Activated T-helper 1 cell treated with anti-CD3 and anti-CD28 coated beads, Interleukin-2, amount 50 U/mL, for 16 hours (primary cell): ENCODE measurements at places on chromosomes 2 and 18.

DNA sequence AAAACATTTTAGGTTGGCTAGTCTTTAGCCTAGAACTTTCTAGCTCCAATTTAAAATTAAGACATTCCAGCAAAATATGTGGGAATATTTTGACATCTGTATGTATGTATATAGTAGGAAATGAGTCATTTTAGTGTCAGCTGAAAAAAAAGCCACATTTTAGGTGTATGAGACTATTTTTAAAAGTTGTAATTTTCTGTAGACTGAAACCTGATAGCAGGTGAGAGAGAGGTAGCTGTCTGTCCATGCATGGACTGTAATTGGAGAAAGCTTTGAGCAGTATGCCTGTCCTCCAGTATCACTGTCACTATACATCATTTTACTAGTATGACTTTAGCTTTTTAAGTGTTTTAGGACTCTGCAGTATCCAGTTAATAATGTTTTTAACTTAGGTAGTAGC, 26.1 kb upstream of the PPP1R1C start:
- no peak for DNase-seq

- no peak for DNase-seq
Observed at GRCh38 chr2:95530734-95531133, 46.2 kb upstream of the TRIM43B start.

GRCh38 chr2:45823723-45824206, 172.3 kb downstream of the PRKCE start:
- DNase-seq: no peak

DNA sequence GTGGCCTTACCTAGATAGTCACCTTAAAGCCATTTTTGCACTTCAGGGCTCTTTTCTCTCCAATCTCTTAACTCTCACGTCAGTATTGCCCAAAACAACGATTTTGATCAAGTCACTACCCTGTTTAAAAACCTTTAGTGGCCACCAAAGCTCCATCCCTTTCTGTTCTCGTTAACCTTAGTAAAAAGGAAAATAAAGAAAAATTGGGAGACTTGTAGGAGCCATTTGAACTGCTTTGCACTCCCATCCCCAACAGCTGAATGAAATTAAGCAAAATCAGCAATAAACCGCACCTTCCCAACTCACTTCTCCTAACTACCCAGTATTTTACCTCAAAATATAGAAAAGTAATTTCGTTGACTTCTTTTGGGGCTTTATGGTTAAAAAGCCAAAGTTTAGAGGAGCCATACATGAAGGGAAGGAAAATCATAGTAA, 686 bp upstream of the ARL5A start:
- DNase-seq: no peak

DNA sequence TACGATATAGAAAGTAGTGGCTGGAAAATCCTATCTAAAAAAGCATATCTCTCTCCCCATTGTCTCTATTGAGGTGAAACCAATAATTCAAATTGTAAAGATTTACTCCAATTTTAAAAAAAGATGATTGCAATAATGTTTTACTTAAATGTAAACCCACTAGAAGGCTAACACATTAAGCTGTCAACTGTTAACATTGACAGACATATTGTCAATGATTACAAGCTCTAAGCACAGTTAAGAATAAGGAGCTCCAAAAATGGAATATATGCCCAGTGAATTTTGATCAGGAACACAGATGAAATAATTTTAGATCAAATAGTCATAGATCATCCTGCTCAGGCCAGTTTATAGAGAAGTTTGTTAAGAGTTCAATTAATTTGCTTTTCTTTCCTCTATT, 123.6 kb upstream of the NETO1 start:
- no peak for DNase-seq

- DNase-seq: no peak
Observed at GRCh38 chr2:147294825-147295392, 549.9 kb upstream of the ACVR2A start.

DNA sequence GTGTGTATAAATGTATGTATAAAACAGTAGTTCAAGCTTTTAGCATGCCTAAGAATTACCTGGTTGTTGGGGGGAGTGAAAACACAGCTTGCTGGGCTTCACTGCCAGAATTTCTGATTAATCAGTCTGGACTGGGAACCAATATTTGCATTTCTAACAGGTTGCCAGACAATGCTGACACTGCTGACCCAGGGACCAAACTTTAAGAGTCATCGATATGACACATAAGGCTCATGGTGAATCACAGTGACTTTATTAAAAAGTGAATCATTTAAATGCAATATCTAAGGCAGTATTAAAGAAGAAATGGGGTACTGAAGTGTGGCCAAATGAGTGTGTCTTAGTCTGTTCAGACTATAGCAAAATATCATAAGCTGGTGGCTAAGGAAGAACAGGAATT, 195.9 kb upstream of the DTNA start:
- DNase-seq: no peak

GRCh38 chr2:48424356-48424755, 105.6 kb upstream of the STON1 start:
- DNase-seq: no peak

- no peak for DNase-seq
Observed at GRCh38 chr2:225103737-225104141, 61.5 kb upstream of the DOCK10 start.

DNA sequence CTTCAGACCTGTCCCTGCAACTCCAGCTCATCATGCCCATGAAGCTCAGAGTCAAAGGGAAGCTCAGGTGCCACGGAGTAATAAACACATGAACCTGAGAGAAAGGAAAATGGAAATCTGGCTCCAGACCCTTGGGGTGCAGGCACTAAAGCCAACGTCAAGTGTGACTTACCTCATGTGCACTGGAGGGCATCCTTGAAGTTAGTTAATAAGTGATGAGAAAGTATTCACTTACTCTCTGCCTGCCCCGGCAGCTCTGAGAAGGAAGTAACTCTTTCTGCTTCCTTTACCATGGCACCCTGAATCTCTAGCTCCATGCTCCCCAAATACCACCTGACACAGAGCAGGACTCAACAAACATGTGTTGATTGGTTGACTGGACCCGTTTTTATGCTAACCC, 21.4 kb upstream of the AGAP1 start:
- no peak for DNase-seq

DNA sequence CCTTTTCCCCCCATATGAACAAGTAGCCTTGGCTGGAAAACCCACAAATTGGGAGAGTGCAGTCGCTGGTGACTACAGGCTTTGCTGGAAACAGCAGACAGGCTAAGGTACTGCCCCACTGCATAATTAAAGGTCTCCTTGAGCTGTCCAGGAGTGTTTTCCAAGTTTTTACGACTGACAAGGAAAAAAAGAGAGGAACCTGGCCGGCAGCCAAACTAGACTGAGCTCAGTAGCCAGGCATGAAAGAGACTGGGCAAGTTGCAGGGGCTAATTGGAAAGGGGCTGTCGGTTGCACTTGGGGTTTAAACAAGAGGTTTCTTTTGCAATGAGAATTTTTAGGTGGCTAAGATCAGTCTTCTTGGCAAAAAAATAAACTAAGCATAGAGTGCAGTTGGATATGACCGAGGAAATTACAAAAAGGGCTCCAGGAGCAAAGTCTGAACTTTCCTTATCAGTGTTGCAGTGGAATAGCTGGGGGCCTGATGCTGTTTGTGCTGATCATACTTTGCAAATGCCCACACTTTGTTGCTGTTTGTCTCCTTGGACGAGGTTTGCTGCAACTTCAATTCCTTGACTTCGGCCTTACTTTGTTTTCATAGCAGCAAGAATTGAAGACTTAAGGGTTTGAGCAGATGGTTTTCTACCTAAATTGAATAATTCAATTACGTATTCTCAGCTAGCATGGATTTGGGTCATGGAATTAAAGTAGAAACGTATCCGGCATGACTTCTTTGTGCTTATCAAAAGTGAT, 2.1 kb downstream of the GULP1 start:
- DNase-seq: no peak

- no peak for DNase-seq
Observed at GRCh38 chr2:136085453-136086209, 32.3 kb downstream of the CXCR4 start.

GRCh38 chr2:68565858-68566257, 77.5 kb upstream of the PROKR1 start:
- no peak for DNase-seq

DNA sequence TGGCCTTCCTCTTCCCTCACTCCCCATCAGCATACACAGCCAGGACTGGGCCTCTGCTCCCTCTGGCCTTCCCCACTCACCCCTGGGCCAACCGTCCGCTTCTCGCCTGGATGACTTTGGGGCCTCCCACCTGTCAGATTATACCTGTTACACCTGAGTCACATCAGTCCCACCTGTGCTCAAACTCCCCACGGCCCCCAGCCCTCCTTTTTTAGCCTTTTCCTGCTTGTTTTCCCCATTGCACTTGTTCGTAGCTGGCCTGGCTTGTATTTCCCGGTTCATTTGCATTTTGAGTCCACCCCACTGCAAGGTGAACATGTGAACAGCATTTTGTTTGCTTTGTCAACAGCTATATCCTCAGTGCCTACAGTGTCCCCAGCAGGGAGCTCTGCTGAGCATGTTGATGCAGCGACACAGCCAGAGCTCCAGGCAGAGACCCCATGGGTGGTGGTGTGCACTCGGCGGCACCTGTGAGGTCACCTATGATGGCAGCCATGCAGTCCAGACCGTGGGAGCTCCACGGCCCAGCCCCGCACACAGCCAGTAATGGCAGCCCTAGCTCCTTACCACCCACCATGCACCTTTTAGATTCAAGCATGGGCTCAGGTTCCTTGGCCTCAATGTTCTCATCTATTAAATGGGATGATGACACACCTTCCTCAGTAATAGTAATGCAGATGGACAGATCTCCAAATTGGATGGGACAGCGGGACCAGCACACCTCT, 276.4 kb upstream of the HS6ST1 start:
- no peak for DNase-seq

DNA sequence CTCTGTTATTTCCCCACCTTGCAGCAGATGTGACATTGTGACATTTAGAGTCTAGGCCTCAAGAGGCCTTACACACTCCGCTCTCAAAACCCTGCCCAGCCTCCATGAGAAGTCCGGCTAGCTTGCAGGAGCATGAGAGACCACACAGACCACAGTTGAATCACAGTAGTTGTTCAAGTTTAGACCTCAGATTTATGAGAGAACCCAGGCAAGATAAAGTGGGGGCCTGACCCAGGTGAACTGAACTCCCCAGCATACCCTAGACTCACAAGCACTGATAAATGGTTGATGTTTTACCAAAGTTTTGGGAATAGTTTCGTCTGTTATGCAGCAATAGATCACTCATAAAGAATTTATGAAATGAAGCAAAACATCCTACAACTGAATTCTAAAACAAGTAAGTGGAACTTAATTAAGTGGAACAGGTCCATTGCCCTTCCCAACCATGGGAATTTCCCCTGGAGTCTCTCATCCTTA, 4.7 kb upstream of the STAT1 start:
- no peak for DNase-seq

GRCh38 chr2:173050684-173051083, 25.0 kb upstream of the MAP3K20 start:
- no peak for DNase-seq

- DNase-seq: no peak
Observed at GRCh38 chr2:188345020-188345419, 53.3 kb downstream of the GULP1 start.

GRCh38 chr2:120807751-120808150, 72.1 kb downstream of the GLI2 start:
- DNase-seq: no peak

DNA sequence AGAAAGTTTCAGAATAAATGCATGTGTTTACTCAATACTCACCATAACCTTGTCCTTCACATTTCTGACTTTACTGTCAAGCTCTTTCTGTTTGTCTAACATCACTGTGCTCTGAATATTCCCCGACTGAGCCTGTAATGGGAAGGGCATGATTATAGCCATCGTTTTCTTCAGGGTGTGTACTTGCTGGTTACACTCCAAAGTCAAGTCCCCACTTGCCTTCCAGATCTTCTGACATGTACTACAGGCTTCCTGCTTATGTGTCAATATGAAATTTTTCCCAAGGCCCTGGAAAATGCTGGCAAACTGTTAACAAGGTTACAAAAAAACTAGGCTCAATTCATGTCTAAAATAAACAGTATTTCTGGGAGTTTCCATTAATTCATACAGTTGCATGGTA, 12.9 kb downstream of the STAT1 start:
- no peak for DNase-seq

GRCh38 chr2:170019060-170019805, 158.7 kb upstream of the MYO3B start:
- no peak for DNase-seq

DNA sequence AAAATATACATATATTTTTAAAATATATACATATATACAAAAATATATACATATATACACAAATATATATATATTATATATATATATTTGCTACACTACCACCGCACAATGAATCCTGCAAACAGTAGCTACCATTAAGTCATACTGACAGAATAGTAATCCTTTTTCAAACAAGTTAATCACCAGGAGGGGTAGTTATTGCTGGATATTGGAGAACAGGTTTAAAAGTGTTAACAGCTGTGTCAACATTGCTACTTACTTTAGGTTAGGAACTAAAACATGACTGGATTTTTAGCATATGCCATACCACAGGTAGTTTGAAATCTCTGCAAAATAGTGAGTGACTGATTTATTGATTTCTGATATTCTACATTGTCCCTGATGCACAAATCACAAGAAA, 529.1 kb upstream of the CDH7 start:
- DNase-seq: no peak

- DNase-seq: no peak
Observed at GRCh38 chr2:117835990-117836760, 21.7 kb downstream of the DDX18 start.

DNA sequence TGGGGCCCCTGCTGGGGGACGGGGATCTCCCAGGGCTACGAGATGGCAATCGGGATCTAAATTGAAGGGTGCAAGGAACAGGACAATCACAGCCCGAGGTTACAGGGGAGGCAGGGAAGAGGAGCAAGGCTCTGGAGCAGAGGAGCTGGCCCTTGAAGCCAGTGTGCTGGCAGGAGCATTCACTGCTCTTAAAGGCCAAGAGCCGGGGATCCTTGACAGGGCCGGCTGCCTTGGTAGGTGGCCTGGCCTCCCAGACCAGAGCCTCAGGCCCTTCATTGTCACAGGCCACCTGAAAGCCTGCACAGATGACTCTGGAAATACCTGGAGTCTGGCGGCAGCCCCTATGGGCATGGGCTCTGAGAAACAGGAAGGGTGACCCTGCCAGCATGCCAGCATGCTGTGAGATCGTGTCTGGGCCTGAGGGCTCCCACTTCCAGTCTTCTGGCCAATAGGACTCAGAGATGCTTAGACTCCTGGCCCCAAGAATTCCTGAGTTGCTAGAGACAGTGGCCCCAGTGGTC, 38.7 kb downstream of the PDIA6 start:
- no peak for DNase-seq

GRCh38 chr2:12881952-12882351, 165.2 kb downstream of the TRIB2 start:
- no peak for DNase-seq

GRCh38 chr2:25380586-25381375, 39.1 kb upstream of the DNMT3A start:
- DNase-seq: no peak

GRCh38 chr2:242053921-242054320, 184.4 kb downstream of the RTP5 start:
- no peak for DNase-seq

DNA sequence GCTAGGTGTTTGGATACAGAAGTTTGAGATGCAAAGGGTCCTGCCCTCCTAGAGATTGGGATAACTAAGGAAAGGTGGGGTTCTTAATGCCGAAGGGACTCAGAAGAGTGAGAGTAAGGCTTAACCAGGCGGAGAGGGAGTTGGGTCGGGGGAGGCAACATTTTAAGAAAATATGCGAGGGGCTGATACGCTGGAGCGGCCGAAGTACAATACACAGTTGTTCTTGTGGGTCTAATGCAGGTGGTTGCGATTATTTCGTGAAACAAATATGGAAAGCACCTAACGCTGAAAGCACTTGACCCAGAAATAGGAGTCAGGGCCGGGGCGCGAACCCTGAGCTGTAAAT, 344 bp upstream of the MRPL33 start:
- no peak for DNase-seq
